ENCODE measurements at places on chromosomes 5 and 9.

DNA sequence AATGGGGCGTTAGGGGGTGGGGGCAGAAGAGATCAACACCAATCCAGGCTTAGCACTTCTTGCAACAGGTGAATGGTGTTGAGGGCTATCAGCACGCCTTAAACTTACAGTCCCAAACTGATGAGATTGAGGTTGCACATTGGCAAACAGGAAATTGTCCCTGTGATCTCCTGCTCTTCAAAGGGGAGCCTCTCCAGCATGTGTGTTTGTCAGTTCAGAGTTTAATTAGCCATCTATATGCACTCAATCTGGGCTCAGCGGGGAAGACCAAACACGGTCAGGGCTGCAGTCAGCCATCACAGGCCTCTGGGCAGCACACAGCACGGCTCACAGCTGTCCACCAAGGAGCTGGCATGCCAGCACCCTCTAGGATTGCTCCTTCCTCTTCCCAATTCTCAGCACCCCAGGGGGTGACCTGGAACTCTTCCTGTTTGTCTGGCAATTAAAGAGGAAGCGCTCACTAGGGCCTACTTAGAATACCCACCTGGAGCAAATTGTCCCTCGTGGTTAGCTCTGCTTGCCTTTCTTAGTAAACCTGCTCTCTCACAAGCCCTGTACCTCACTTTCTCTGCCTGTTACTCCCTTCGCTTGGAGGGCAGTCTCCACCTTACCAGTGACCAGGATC, 217.4 kb downstream of the SLIT3 start:
- no peaks in the 10 kb centered on the region for H3K36me3 ChIP-seq
- no peak overlapping the region for H3K4me3 ChIP-seq
- H3K27me3 ChIP-seq, result no peaks in the 10 kb centered on the region
- H3K27ac ChIP-seq, result no peak overlapping the region
- no peak for DNase-seq
- no peaks in the 10 kb centered on the region for H3K4me1 ChIP-seq

DNA sequence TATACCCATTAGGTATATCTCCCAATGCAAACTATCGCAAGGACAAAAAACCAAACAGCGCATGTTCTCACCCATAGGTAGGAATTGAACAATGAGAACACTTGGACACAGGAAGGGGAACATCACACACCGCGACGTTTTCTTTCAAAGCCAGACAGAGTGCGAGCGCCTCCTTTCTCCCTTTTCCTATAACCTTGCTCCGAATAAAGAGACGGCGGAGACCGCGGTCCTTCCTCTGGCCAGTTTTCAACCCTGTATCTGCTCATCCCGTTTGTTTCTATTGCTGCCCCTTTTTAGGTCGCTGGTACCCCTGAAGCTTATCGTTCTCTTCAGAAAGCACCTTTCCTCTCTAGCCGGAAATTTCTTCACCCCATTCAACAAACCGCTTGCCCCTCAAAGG, 1.3 kb downstream of the LVRN start:
- peaks cover 13% of the 10 kb centered on the region for H3K4me1 ChIP-seq
- DNase-seq, result no peak
- no peak overlapping the region for H3K27ac ChIP-seq
- H3K27me3 ChIP-seq, result peaks cover 16% of the 10 kb centered on the region
- H3K36me3 ChIP-seq, result no peaks in the 10 kb centered on the region

DNA sequence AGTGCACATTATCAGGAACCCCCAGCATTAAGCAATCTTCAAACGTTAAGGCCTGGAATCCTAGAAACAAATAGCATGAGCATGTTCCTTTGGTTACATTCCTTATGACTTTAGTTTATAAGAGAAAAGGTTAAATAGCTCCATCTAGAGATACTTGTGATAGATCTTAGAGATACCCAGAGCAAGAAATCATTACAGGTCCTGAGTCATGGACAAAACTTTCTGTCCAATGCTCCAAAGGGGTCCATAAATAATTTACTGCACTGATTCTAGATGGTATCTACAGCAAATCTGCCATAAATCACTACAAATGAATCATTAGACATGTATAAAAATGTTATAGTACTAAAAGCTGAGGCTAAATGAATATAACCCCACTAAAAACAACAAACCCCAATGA, 139.6 kb downstream of the HTR1A start:
- no peak for DNase-seq
- H3K27ac ChIP-seq, result no peak overlapping the region
- no peaks in the 10 kb centered on the region for H3K36me3 ChIP-seq
- H3K4me3 ChIP-seq, result no peak overlapping the region
- H3K27me3 ChIP-seq, result no peaks in the 10 kb centered on the region

DNA sequence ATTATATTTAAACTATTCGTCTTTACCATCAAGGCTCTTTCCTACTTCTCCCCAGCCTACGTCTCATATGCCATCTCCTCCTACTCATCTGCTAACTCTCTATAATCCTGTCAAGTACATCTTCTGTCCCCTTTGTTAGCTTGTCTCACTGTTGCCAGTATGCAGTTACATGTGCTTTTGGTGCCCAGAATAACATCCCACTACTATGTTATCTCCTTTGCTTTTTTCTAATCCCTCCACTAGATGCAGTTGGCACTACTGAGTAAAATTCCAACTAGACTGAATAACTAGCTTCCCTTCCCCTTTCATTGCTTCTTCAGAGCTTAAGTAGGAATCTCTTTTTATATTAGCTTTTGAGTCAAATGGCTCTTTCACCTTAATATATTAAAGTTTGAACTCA, 3.0 kb upstream of the ARRDC3 start:
- H3K27ac ChIP-seq, result no peak overlapping the region
- H3K36me3 ChIP-seq, result no peaks in the 10 kb centered on the region
- DNase-seq, result no peak
- peaks cover 8% of the 10 kb centered on the region for H3K4me1 ChIP-seq
- H3K4me3 ChIP-seq, result no peak overlapping the region

- no peaks in the 10 kb centered on the region for H3K36me3 ChIP-seq
- no peaks in the 10 kb centered on the region for H3K27me3 ChIP-seq
- DNase-seq, result no peak
- H3K27ac ChIP-seq, result no peak overlapping the region
- H3K4me1 ChIP-seq, result no peaks in the 10 kb centered on the region
- H3K4me3 ChIP-seq, result no peak overlapping the region
Measured at GRCh38 chr5:22471154-22471553, 382.0 kb downstream of the CDH12 start.

GRCh38 chr9:130632081-130632710, 32.2 kb upstream of the PRDM12 start:
- no peak overlapping the region for H3K27ac ChIP-seq
- no peak for DNase-seq
- H3K4me3 ChIP-seq, result no peak overlapping the region
- peaks cover 86% of the 10 kb centered on the region for H3K36me3 ChIP-seq

- H3K27me3 ChIP-seq, result no peaks in the 10 kb centered on the region
- H3K27ac ChIP-seq, result no peak overlapping the region
- H3K4me1 ChIP-seq, result peaks cover 5% of the 10 kb centered on the region
- H3K4me3 ChIP-seq, result no peak overlapping the region
- no peaks in the 10 kb centered on the region for H3K36me3 ChIP-seq
Measured at GRCh38 chr9:6925836-6926235, 168.1 kb downstream of the KDM4C start.

- no peak for DNase-seq
- H3K27ac ChIP-seq, result no peak overlapping the region
- no peaks in the 10 kb centered on the region for H3K4me1 ChIP-seq
- no peaks in the 10 kb centered on the region for H3K27me3 ChIP-seq
Measured at GRCh38 chr5:90944116-90944515, 385.5 kb downstream of the ADGRV1 start.

- H3K27me3 ChIP-seq, result no peaks in the 10 kb centered on the region
- no peaks in the 10 kb centered on the region for H3K36me3 ChIP-seq
- DNase-seq, result no peak
Measured at GRCh38 chr5:173920866-173921555, 32.9 kb downstream of the CPEB4 start.

DNA sequence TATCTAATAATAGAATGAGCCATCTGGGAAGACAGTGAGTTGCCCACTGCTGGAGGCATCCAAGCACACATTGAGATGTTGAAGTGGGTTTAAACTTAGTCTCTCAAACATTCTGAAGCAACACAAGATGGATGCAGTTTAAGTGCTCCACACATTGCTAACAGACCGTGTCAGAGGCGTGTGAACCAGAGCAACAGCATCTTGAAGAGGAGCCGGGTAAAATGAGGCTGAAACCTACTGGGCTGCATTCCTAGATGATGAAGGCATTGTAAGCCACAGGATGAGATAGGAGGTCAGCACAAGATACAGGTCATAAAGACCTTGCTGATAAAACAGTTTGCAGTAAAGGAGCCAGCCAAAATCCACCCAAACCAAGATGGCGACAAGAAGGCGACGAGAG, 73.5 kb upstream of the TMEM215 start:
- no peaks in the 10 kb centered on the region for H3K27me3 ChIP-seq
- no peaks in the 10 kb centered on the region for H3K36me3 ChIP-seq
- no peak for DNase-seq
- no peaks in the 10 kb centered on the region for H3K4me1 ChIP-seq
- no peak overlapping the region for H3K4me3 ChIP-seq

DNA sequence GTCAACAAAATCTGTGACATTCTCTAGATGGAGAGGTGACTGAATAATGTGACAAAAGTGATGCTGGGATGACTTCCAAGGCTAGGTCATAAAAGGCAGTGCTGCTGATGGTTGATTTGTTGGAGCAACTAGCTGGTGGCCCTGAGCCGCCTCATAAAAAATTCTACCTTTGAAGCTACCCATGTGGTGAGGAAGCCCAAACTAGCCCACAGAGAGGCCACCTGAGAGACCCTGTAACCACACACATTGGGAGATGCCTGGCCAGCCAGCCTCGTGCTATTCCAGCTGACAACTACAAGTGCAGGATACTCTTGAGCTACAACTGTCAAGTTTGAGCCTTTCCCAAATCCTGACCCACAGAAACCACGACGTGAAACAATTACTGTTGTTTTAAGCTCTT, 22.7 kb downstream of the CLTA start:
- no peaks in the 10 kb centered on the region for H3K27me3 ChIP-seq
- H3K27ac ChIP-seq, result no peak overlapping the region
- peaks cover 58% of the 10 kb centered on the region for H3K36me3 ChIP-seq
- no peak overlapping the region for H3K4me3 ChIP-seq
- no peak for DNase-seq
- H3K4me1 ChIP-seq, result peaks cover 16% of the 10 kb centered on the region

DNA sequence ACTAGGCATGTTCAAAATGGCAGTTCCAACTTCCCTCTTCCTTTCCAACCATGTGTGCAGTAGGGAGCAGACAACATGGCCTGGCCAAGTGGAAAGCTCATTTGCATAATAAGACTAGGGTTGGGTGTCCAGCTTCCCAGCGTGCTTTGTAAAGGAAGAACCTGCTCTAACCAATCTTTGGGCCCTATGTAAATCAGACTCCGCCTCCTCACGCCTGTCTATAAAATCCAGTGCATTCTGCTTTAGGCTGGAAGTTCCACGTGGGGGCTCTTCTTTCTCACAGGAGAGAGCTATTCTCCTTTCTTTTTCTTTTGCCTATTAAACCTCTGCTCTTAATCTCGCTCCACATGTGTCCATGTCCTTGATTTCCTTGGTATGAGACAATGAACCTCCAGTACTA, 83.4 kb downstream of the GCNT1 start:
- H3K4me1 ChIP-seq, result no peaks in the 10 kb centered on the region
- no peaks in the 10 kb centered on the region for H3K27me3 ChIP-seq
- H3K4me3 ChIP-seq, result no peak overlapping the region
- H3K36me3 ChIP-seq, result no peaks in the 10 kb centered on the region

DNA sequence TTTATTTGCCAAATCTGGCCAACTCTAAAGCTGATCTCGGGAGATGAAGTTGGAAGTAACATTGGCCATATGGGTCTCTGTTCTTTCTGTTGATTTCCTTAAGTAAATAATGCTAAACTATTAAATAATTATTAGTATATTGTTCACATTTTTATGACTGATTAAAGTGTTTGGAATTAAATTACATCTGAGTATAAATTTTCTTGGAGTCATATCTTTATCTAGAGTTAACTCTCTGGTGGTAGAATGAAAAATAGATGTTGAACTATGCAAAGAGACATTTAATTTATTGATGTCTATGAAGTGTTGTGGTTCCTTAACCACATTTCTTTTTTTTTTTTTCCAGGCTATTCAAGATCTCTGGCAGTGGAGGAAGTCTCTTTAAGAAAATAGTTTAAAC, 9.3 kb upstream of the FGF18 start:
- peaks cover 68% of the 10 kb centered on the region for H3K36me3 ChIP-seq
- no peak overlapping the region for H3K27ac ChIP-seq
- H3K4me1 ChIP-seq, result no peaks in the 10 kb centered on the region
- no peak for DNase-seq
- H3K4me3 ChIP-seq, result no peak overlapping the region

DNA sequence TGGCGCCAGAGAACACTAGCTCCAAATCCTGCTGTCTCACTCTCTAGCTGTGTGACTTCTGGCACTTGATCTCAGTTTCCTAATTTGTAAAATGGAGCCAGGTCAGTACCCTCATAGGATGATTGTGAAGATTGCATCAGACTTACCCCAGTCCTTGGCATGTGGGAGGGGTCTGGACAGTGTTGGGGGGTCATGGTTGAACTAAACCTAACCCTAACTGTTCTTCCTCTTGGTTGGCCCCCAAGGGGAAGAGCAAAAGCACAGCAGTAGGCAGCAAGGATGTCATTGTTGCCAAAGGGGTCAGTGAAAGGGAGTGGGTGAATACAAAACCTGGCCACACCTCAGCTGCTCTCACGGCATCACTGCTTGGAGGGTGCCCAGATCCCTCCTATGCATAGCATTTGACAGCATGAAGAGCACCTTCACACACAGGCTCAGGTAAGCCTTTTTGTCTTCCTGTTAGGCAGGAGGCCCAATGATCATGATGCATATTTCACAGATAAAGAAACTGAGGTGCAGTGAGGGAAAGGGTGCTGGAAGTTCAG, 15.7 kb upstream of the CXCL14 start:
- no peaks in the 10 kb centered on the region for H3K4me1 ChIP-seq
- H3K27ac ChIP-seq, result no peak overlapping the region
- H3K36me3 ChIP-seq, result no peaks in the 10 kb centered on the region
- peaks cover 2% of the 10 kb centered on the region for H3K27me3 ChIP-seq
- no peak overlapping the region for H3K4me3 ChIP-seq
- DNase-seq, result no peak

DNA sequence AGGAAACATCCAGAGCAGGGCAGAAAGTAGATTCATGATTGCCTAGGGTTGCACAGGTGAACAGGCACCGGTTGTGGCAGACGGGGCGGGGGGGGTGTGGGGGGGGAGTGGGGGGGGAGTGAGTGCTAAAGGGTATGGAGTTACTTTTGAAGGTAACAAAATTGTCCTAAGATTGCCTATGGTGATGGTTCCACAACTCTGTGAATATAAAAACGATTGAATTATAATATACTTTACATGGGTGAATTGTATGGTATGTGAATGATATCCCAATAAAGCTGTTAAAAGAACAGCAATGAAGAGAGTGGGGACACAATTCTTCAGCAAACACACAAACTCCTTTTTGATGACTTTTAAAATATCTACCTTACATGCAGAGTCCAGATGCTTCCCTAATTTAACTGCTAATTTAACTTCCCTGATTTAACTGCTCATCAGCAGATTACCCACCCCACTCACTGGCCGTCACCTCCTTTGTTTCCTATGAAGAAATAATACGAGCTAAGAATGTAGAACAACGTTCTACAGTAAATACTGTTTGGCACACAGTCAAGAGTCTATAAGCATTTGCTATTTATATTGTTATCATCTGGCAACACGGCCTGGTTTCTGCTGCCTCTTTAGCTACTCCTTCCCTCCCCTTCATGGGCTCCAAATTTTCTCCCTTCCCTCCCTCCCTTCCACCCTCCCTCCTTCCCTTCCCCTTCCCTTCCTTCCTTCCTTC, 83.5 kb downstream of the PTCH1 start:
- no peaks in the 10 kb centered on the region for H3K36me3 ChIP-seq
- no peak for DNase-seq
- no peak overlapping the region for H3K27ac ChIP-seq
- H3K4me3 ChIP-seq, result no peak overlapping the region
- H3K27me3 ChIP-seq, result no peaks in the 10 kb centered on the region

- H3K4me3 ChIP-seq, result no peak overlapping the region
- H3K27me3 ChIP-seq, result peaks cover 6% of the 10 kb centered on the region
- no peaks in the 10 kb centered on the region for H3K4me1 ChIP-seq
- H3K36me3 ChIP-seq, result no peaks in the 10 kb centered on the region
Measured at GRCh38 chr5:135574493-135574892, 4.3 kb downstream of the CXCL14 start.

All from effector memory CD4-positive, alpha-beta T cell (primary cell).